Foreskin keratinocyte (primary cell): ENCODE measurements at places on chromosomes 5 and 9. TPM values are rescaled to one million over a fixed set of nuclear protein-coding genes. Genes with fewer than 3 reads are reported as not detected.

HMGCS1 gene
- total RNA-seq = 511 and 581 TPM in 2 replicates

PCDHA1 gene
- total RNA-seq = not detected in 2 replicates

PRSS3 gene
- 89.9 and 199 TPM in 2 replicates for total RNA-seq

SEMA5A gene
- total RNA-seq = 1.9 and 4.1 TPM in 2 replicates

KCNN2 gene
- 0.11 and 0.14 TPM in 2 replicates for total RNA-seq

GPR151 gene
- not detected in 2 replicates for total RNA-seq

PHPT1 gene
- 109 and 158 TPM in 2 replicates for total RNA-seq

BTF3 gene
- 621 and 729 TPM in 2 replicates for total RNA-seq

CNTNAP3B gene
- total RNA-seq = 3.4 and 4.5 TPM in 2 replicates

PCDHB5 gene
- 0.04 and 0.10 TPM in 2 replicates for total RNA-seq
